ENCODE measurements at places on chromosomes 12 and 14.

GRCh38 chr12:56723352-56723751, 1.7 kb downstream of the NACA start:
- no peak for DNase-seq

DNA sequence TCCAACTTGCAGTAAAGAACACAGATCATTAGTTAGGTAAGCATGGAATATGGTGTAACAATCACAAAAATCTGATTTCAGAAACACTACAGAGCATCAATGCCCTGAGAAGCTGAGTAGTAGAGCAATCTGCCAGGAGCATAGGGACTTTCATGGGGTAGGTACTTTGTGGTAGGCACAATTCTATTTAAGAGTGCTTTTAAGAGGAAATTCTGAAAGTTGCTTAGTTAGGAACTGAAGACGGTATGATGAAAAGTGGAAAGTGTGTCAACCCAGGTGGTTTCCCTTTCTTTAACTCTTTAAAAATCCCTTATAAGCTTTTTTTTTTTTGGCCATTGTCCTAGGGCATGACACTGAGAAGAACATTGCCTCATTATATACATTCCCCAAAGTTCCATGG, 535.7 kb upstream of the FBXO33 start:
- no peak for DNase-seq

DNA sequence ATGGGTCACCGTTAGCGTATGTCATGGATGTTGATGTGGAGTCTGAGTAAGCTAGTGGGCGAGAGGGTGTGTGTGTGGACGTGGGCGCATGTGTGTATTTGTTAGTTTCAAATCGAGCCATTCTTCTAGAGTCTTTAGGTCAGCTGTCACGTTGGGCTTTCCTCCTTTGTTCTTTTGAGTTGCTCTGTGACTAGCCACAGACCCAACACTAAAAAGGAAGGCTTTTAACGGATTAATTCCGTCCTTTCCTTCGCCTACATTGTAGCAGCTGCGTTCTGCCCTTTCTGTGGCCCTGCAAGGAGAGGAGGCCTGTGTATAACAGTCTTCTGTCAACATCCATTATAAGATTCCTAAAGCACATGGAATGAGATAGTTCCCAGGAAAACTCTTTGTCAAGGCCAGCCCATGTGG, 117.2 kb upstream of the DNM1L start:
- no peak for DNase-seq

DNA sequence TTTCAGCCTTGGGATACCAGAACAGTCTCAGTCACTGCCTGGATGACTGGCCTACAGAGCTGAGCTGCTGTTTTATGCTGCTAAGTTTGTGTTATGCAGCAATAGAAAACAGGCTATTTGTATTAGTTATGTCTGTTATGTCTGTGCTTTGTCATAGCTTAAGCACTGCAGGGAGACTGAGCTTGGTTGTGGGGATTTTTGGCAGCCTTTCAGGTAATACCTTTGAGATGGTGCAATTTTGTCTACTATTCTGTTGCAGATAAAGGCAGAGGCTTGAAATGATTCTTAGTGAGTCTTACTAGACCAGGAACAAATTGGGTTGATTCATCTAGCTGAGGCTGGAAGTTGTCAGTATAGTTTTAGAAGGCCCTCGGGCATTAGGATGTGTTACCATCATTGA, 201.3 kb upstream of the RBM19 start:
- peak; percentile 90 for DNase-seq

DNA sequence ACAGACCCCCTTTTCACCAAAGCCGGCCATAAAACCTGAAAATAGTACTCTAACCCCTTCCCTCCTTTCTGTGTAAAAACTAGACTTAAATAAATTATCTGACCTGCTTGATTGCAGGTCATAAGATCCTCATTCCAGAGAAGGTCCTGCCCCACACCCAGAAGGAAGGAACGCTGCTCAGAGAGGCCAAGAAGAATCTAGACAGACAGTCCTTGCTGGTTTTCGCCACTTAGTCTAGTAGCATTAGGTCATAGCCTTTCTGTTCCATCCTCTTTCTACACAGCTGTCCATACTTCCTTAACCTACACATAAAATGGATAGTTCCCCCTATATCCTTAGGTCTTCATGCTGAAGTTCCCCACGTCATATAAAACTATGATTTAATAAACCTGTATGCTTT, 83.7 kb upstream of the IGF1 start:
- DNase-seq = no peak
